ENCODE measurements at places on chromosomes 3 and 15.

- DNase-seq: no peak
Observed at GRCh38 chr15:75025107-75025506, 1.7 kb downstream of the PPCDC start.

DNA sequence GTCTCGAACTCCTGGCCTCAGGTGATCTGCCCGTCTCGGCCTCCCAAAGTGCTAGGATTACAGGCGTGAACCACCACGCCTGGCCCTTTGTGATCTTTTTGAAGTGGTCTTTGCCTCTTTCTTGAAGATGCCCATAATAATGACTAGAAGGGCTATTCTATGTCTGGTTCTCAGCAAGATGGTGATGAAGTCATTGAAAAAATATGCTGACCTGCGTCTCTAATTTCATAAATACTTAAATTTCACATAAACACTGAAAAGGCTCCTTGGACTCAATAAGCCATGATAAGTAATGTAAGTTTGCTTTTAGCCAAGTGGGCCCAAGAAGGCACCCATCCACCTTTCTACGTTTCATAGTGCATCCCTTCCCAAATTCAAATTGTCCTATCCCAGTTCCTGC, 775 bp upstream of the MAPK6 start:
- no peak for DNase-seq

GRCh38 chr15:65791335-65792137, 557 bp downstream of the DENND4A start:
- DNase-seq: no peak

- DNase-seq: no peak
Observed at GRCh38 chr15:91891788-91892345, 38.4 kb downstream of the SLCO3A1 start.

DNA sequence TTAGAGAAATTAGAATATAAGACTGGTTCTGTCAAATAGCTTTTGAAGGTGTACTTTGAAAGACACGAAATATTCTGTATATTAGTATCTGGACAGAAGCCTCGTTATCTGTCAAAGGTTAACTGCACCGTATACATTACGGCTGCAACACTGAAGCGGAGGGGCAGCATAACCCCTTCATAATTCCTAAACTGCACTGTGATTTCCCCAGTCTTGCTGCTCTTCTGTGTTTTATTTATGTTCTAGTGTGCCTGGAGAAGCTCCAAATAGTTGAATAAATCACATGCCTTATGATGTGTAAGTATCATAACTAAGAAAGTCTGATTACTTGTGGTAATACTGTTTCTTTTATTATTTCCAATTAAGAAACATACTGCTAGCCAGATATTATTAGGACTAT, 285.7 kb upstream of the ROBO2 start:
- DNase-seq: no peak

- DNase-seq: no peak
Observed at GRCh38 chr3:72678867-72679266, 169.4 kb downstream of the SHQ1 start.

DNA sequence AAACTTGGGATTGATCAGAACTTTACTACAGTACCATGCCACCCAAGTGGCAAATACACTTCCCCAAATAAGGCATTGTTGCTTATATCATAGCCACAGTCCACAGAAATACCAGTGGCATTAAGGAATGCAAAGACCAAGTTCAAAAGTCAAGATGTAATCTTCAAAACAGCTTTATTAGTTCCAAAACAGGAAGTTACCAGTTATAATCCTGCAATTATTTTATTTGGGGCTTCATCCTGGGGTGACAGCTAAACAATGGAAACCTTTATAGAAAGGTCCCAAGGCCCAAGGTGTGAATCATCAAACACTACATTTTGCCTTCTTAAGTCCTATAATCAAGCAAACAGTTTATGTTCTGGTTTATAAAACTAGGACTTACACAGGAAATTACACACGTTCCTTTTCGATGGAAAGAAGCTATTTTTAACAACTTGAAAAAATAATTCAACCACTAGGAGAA, 30.3 kb upstream of the RNF7 start:
- DNase-seq: no peak

DNA sequence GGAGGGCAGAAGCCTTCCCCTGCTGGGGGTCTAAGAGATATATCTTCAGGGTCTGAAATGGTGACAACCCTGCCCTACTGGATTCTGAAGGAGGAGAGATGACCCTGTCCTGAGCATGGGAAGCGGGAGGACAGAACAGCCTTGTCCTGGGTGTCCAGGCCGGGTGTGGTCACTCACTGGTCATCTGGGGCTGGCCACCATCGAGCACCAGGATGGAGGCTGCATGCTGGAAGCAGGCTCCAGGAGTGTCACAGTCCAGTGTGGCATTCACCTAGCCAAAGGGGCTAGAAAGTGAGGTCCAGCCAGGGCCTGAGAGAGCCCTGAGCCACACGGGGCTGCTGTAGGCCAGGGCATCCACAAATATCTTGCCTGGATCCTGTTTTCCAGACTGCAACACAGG, 5.2 kb downstream of the CDHR4 start:
- DNase-seq: no peak

GRCh38 chr3:141114816-141115460, 63.8 kb downstream of the SPSB4 start:
- no peak for DNase-seq

GRCh38 chr15:84391191-84391590, 155.6 kb downstream of the GOLGA6L4 start:
- DNase-seq: no peak

Data from activated CD8-positive, alpha-beta memory T cell treated with anti-CD3 and anti-CD28 coated beads, Interleukin-2, amount 50 U/mL, for 4 hours (primary cell).